ENCODE measurements at places on chromosomes 1 and 21. TPM values are rescaled to one million over a fixed set of nuclear protein-coding genes. Genes with fewer than 3 reads are reported as not detected.
A peak's percentile ranks its signal among the peaks of the same experiment; 100 is the strongest.

GRCh38 chr1:168739908-168740307 lies 10.9 kb upstream of the DPT start:
- no peak for DNase-seq

DNA sequence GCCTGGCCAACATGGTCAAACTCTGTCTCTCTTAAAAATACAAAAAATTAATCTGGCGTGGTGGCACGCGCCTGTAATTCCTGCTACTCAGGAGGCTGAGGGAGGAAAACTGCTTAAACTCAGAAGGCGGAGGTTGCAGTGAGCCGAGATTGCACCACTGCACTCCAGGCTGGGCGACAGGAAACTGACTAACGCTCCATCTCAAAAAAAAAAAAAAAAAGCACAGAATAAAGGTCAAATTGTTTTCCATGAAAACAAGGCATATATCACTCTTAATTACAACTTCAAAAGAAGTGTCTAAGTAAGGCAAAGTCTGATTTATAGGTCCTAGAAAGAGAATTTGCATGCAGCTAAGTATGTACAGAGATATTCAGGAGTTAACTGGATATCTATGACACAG lies 25.6 kb downstream of the EYA3 start:
- DNase-seq: peak; percentile 4

The DRAM2 gene
- 44.3 TPM for total RNA-seq

- no peak for DNase-seq
Measured at GRCh38 chr1:184598403-184599193, 156.1 kb downstream of the EDEM3 start.

GRCh38 chr1:37676281-37677142 lies 15.8 kb upstream of the CDCA8 start:
- DNase-seq: no peak

GRCh38 chr1:233707153-233707879 lies 93.4 kb downstream of the KCNK1 start:
- peak; percentile 97 for DNase-seq

DNA sequence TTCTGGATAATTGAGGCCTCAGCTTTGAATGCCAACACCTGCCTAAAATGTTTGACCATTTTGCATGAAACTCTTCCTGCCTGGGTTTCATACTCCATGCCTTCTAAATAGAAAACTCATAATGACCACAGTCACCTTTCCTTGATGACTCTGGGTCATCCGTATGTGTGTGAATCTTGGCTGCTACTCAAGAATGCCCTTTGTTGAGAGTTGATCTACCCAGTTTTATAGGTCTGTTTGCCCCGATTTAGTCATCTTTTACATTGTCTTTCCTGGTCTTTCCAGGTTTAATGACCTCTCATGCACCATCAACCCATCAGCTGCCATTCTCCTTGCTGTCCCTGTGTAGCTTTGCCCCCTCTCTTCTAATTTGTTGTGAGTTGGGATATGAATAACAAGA lies 2.7 kb upstream of the SLC5A9 start:
- no peak for DNase-seq

The CHRM3 gene
- 5.1 TPM for total RNA-seq

The CD53 gene
- not detected for total RNA-seq

GRCh38 chr1:46692811-46693770 lies 21.4 kb downstream of the TEX38 start:
- DNase-seq: no peak

The PGLYRP4 gene
- not detected for total RNA-seq

GRCh38 chr1:154609398-154610380 lies 1.7 kb upstream of the ADAR start:
- peak; percentile 52 for DNase-seq

The INSRR gene
- total RNA-seq: not detected

GRCh38 chr21:20902998-20903397 lies 95.2 kb upstream of the NCAM2 start:
- DNase-seq: no peak

DNA sequence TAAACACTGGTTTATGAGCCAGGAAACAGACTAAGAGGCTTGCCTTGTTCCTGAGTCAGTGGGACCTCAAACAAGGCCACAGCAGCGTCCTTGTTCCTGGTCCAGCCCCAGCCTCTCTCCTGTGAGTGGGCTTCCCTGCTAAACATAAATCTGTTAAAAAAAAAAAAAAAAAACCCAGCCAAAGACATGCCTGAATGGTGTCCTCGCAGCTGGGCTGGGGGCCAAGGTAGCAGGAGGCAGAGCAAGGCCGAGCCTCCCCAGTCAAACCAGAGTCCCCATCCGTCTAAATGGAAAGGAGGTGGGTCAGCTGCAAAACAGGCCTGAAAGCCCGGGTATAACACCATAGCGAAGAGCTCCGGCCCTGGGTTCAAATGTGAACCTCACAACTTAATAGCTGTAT lies 18.1 kb upstream of the IFFO2 start:
- DNase-seq: no peak
